ENCODE measurements at places on chromosomes 2 and 18.
A peak's percentile ranks its signal among the peaks of the same experiment; 100 is the strongest.

DNA sequence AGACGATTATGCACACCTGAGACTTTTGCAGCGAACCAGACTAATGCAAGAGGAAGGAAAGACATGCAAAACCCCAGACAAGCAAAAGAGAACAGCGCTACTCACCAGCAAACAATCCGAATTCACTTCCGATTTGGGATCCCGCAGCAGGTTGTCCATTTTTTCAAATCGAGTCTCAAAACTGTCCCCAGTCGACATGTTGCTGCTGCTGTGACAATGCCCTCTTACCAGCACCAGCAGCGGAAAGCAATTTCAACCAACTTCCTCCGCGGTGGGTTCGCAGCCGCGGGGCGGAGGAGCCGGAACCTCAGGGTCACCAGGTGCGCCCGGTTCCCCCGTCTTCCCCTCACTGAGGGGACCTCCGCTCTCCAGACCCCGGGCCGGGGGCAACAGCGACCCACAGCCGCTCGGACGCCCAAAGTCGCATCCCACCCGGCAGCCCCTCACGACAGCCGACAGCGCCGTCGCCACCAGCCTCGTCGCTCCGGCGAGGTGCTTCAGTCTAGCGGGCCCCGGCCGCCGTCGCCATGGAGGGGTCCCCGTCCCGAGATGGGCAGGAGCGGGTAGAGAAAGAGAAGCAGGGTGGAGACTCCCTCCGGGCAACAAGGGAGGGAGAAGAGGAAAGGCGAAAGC is 784 bp downstream of the ROCK1 start:
- DNase-seq: peak; percentile 65

- no peak for DNase-seq
These were observed 285.0 kb upstream of the SIX3 start for GRCh38 chr2:44656460-44656859.

GRCh38 chr2:240426845-240427721 is 8.4 kb upstream of the GPC1 start:
- no peak for DNase-seq

GRCh38 chr2:117071556-117072102 is 742.9 kb upstream of the DDX18 start:
- no peak for DNase-seq

- no peak for DNase-seq
These were observed 1106.4 kb upstream of the ZEB2 start for GRCh38 chr2:145626301-145626700.

- no peak for DNase-seq
These were observed 52.4 kb downstream of the OSBPL6 start for GRCh38 chr2:178246696-178247095.

Measured in stimulated activated CD4-positive, alpha-beta T cell treated with anti-CD3 and anti-CD28 coated beads, Interleukin-4, amount 100 ng/mL, for 24 hours (primary cell).